ENCODE measurements at places on chromosomes 12 and 14. TPM values are rescaled to one million over a fixed set of nuclear protein-coding genes. Genes with fewer than 3 reads are reported as not detected.

The ITPK1 gene
- polyA plus RNA-seq, result 31.9 TPM

The DPPA3 gene
- not detected for polyA plus RNA-seq

The KRT85 gene
- polyA plus RNA-seq, result not detected

The CD163L1 gene
- 6.2 TPM for polyA plus RNA-seq

The MED13L gene
- polyA plus RNA-seq, result 8.8 TPM

The RND1 gene
- 0.72 TPM for polyA plus RNA-seq

The RPGRIP1 gene
- polyA plus RNA-seq, result 0.10 TPM

The CCDC91 gene
- 51.6 TPM for polyA plus RNA-seq

The SYCP3 gene
- polyA plus RNA-seq, result not detected

The PAWR gene
- polyA plus RNA-seq, result 17.2 TPM

The LHX5 gene
- not detected for polyA plus RNA-seq

The PMCH gene
- polyA plus RNA-seq, result not detected

The LMNTD1 gene
- 0.27 TPM for polyA plus RNA-seq

The COCH gene
- 0.71 TPM for polyA plus RNA-seq

The MYL2 gene
- polyA plus RNA-seq, result 3.2 TPM

The PAPLN gene
- polyA plus RNA-seq, result 11.8 TPM

The RNU4-1 gene
- polyA plus RNA-seq, result not detected

The CLEC4C gene
- polyA plus RNA-seq, result not detected

The SERPINA12 gene
- polyA plus RNA-seq, result not detected

The ACRBP gene
- polyA plus RNA-seq, result 2.8 TPM

The GPRC5D gene
- 0.40 TPM for polyA plus RNA-seq

The CYP27B1 gene
- 3.8 TPM for polyA plus RNA-seq

The SOX5 gene
- polyA plus RNA-seq, result 0.47 TPM
